RPMI7951 (cell line): ENCODE measurements at places on chromosomes 2 and 18.

- DNase-seq: peak; percentile 30
These were observed 27.7 kb upstream of the CPS1 start for GRCh38 chr2:210528716-210529115.

- DNase-seq: no peak
These were observed 4.0 kb downstream of the RNMT start for GRCh38 chr18:13730481-13730880.

- DNase-seq: no peak
These were observed 197.7 kb downstream of the TGIF1 start for GRCh38 chr18:3647636-3648035.

DNA sequence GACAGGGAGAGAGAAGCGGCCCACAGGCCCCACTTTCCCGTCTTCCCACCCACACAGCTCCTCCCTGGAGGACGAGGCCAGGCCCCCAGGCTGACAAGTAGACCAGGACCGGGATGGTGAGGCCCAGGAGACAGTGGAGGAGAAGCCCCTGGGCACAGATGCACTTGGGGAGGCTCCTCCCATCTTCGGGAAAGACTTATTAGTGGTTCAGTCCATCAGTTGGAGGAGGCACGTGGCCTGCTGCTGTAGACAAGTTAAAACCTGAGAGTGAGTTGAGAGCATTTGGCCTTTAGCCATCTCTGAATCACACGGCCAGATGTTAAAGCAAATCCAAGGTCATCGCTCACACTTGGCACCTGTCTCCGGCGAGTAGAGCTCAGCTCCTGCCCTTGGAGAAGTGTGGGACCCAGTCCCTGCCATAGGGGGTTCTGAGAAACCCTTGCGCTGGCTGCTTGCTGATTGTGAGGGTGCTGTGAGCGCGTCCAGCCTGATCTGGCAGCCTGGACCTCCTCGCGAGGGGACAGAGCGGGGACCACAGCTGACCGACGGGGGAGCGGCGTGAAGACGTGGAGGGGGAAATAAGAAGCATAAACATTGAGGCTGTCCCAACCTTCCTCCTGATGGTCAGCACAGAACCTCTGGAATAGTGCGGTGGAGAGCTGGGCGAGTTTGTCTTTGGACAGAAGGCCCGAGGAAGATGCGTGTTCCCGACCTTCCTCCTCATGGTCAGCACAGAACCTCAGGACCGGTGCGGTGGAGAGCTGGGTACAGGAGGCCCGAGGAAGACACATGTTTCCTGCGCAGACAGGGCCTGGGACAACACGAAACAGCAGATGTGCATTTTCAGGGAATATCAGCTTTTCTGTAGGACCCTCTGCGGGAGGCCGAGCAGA is 24.7 kb upstream of the ALLC start:
- DNase-seq: peak; percentile 32

DNA sequence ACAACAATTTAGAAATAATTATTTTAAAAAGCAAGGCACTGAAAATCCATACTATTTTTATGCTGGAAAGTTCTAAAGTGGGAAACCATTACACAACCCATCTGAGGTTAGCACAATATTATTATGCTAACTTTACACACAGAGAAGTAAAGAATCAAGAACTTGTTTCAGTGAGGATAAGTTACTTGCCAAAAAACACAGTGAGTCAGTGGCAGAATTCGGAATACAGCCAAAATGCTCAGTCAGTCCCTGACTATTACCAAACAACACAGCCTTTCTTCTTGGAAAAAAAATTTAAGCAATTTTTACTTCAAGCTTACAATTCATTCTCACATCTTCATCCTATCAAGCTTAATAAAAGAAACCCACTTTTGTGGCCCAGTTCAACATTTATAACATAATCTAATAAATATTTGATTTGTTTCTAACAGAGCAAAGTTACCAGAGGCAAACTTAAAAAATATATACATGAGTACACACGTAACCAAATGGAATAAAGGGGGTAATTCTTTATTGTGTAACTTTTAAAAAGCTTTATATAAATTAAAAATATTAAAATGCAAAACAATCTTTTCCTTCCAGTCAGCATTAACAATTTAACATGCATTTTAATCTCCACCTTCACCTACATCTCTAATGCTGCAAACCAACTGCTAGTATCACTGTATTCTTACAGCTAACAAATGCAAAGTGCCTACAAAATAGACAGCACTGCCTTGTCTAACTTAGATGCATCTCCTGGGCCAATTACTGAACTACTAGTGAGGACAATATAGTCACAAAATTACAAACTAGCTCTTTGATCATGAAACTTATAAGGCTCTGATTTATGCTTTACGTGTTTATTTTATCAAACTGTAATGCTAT is 55.2 kb downstream of the CCDC88A start:
- DNase-seq: peak; percentile 91

DNA sequence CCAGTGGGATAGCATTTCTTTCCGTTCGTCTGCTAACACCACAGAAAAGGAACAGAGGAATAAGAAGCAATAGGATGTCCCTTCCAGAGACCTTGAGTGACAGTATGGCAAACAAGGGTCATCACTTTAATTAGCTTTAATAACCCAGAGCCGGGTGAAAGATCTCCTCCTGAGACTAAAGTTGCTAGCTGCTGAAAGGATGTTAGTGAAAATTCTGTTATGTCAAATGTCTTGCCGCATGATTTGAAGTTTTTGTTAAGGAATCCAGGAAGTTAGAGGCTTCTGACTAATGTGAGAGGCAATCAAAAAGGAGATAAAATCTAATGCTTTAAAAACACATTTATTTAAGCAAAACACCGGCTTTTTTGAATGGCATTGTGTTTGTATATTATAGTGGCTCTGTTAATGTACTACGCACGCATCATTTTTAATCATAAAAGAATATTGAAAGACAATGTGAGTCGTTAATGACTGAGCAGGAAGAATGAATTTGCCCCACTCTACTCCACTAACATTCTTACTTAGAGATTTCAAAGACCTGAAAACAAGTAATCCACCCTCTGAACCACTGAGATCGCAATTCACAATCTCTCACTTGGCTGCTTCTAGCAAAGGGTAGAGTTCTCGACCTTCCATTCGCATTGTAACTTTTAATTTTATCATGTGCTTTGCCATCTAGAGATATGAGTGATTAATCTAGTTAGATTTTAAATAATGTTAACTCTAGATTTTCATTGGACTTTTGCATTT is 536.6 kb downstream of the LRRTM4 start:
- no peak for DNase-seq

GRCh38 chr2:53562407-53562806 is 205.2 kb upstream of the CHAC2 start:
- no peak for DNase-seq

DNA sequence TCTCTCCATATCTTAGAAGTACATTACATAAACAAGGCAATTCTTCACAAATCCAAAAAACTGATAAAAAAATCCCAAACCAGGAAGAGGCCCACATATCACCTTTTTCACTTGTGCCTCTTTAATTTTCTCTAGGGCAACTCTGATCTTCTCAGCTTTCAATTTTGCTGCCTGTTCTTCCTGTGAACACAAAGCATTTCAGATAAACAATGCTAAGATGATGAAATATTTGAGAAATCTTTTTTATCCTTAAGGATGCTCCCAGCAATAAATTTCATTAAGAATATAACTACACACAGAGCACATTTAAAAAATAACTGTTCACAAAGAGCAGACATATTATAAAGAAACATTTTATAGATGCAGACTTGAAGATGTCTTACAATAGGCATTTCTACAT is 73.4 kb downstream of the RAPH1 start:
- no peak for DNase-seq

- no peak for DNase-seq
These were observed 64.4 kb downstream of the ACTR2 start for GRCh38 chr2:65292106-65292400.

- no peak for DNase-seq
These were observed 428.1 kb upstream of the ID2 start for GRCh38 chr2:8253781-8254180.

- DNase-seq: peak; percentile 87
These were observed 15.6 kb upstream of the RMND5A start for GRCh38 chr2:86704459-86704971.

GRCh38 chr2:187826023-187826422 is 271.8 kb upstream of the TFPI start:
- DNase-seq: peak; percentile 12

DNA sequence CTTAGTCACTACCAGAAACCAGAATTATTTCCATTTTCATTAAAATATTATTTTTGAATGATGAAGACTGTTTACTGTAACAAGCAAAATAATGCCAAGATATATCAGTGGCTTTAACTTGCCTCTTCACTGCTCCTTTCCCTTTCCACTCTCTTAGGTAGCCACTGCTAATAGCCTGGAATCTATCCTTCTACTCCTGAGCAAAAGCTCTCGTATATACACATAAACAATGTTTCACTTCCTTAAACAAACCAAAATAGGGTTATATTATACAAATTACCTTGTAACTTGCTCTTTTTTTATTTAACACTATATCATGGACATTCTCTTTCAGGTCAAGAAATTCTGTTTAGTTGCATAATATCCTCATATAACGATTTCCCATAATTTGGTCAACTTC is 20.8 kb downstream of the IMMT start:
- DNase-seq: no peak

- no peak for DNase-seq
These were observed 230.7 kb upstream of the SYT4 start for GRCh38 chr18:43507842-43508481.

DNA sequence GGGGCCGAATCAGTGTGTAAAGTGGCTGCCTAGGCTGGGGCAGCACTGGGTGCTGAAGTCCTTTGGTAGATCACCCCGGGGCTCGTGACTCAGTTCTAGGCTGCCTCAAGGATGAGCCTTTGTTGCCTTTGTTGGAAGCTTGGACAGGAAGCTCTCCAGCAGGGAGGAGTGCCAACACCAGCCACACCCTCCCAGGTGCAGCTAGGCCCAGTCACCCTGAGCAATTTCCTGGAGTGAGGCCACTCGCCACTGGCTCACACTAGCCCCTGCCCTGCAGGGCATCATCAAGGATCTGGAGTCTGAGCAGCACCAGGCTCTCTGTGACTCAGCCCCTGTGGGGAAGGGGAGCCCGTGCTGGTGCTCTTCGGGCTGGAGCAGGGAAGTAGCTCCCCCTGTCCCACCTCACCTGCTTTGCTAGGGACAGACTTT is 6.7 kb upstream of the SDC1 start:
- peak; percentile 93 for DNase-seq

- peak; percentile 66 for DNase-seq
These were observed 49.0 kb downstream of the STRADB start for GRCh38 chr2:201500534-201500933.

DNA sequence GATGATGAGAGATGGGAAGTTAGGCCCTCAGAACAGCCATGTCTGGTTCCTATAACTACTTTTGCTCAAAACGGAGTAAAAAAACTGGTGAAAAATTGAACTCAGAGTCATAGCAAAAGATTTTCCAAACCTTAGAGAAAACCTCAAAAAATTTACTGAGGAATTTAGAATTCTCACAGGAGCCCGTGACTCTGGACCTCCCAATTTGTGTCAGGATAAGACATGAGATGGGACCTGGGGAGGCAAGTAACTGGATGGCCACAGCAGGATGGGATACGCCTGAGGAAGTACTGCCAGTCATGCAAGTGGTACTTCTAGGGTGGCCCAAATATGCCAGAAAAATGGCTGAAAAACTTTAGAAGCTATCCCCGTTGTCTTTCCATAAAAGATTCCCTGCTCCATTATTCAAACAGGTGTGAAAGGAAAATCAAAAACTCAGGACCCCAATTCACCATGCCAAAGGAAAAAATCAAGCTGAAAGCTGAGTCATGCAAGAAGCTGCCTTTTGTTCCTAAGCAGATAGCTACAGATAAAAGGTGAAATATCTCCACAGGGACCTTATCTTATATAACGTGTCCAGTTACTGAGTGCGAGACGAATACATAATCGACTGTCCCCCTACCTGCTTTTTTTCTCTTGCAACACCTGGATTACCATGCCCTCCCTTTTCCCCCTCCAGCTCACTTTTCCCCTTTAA is 34.1 kb upstream of the LIPG start:
- DNase-seq: no peak

DNA sequence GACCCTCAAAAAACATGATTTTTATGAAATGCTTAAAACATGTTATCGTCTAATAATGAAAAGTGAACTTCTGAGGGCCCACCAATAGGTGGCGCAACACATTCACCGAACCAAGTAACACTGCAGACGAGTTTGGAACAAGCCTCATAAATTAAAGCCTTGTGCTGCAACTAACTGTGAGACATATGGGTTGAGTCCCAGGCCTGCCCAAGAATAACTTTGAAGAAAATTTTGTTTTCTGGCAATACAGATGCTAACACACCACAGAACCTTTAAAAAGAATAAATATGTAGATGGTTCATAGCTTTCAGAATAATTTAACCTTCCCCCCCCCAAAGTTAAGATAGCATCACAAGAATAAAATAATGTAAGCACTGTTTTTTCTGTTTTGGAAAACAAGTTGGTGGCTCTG is 285.9 kb downstream of the RNF144A start:
- DNase-seq: peak; percentile 50

DNA sequence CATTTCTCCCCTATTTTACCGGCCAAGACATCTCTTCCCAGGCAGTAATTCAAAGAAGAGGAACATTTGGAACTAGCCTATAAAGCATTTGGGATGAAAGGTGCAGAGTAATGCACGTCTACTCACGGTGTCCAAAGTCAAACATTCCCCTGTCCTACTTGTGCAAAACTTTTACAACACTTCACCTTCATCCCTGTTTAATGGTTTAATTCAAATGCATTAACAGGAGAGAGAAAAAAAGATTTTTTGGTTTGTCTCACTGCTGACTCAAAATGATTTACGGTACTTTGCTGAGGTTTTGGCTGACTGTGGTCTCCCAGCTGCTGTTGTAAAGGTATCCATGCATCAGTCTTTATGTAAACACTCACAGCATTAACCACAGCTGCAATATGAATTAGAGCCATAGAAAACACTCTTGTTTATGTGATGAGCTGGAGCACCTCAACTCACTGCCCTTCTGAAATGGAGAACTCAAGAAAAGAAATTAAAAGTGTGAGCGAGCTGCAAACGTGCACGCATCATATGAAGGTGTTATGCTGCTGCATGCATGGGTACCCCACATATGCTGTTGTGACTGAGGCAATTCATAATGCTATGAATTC is 220.5 kb downstream of the PIEZO2 start:
- peak; percentile 83 for DNase-seq

- DNase-seq: no peak
These were observed 223.7 kb downstream of the ACKR3 start for GRCh38 chr2:236793023-236794011.

- no peak for DNase-seq
These were observed 6.8 kb downstream of the MBD2 start for GRCh38 chr18:54217624-54218023.

DNA sequence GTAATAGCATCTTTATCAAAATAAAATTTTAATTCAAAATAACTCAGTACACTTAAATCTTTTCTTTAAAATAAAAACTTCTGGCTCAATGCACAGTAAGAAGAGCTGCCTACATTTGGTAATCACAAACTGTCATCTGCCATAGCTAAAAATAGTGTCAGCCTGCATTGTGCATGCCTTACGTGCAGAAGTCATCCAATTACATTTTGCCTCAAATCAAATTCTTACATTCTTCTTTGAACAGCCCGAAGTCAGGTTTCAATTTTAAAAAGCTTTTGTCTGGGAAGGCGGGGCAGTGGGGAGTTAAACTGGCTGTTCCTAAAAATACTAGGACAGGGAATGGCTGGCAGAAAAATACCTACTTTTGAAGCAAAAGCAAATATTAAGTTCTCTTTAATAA is 51.1 kb downstream of the RTN4 start:
- peak; percentile 84 for DNase-seq
